ENCODE measurements at places on chromosomes 2 and 18. TPM values are rescaled to one million over a fixed set of nuclear protein-coding genes. Genes with fewer than 3 reads are reported as not detected.

Gene KIDINS220
- 69.6 TPM for total RNA-seq

DNA sequence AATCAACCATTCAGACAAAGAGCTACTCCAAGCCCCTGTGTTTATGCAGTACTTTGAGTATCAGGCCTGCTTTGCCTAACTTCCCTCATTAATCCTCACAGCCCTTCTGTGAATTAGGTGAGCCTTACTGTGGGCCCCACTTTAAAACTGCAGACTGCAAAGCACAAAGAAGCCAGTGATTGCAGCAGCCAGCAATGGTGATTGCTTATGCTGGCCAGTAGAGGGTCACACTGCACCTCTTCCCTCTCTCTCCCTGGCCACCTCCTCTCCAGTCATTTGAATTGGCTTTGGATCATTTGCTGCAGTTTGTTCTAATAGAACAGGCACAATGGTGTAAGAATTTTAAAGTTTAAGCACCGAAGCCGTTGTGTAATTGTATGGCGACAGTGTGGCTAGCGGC, 229.9 kb downstream of the AGPS start:
- H3K4me1 ChIP-seq: peaks cover 8% of the 10 kb centered on the region
- DNase-seq: no peak
- H3K4me3 ChIP-seq: no peak overlapping the region
- no peaks in the 10 kb centered on the region for H3K36me3 ChIP-seq

DNA sequence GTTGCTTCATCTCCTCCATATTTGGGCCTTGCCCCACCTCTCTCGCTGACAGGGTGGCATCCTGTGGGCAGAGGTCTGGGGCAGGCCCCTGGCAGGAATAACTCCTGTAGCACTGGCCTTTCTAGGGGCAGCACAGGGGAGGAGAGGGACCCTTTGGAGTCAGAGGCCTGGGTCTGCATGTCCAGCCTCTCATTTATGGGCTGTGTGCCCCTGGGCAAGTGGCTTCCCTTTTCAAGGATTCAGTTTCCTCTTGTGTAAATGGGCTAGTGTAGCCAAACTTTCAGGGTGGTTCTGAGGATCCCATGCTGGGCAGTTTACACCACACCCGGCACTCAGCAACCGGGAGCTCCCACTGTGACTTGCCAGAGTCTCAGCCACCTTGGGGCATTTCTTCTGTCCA, 23.4 kb downstream of the ADRA2B start:
- no peaks in the 10 kb centered on the region for H3K4me1 ChIP-seq
- H3K27me3 ChIP-seq: no peaks in the 10 kb centered on the region
- peak; percentile 41 for DNase-seq
- no peak overlapping the region for H3K27ac ChIP-seq
- H3K36me3 ChIP-seq: no peaks in the 10 kb centered on the region

DNA sequence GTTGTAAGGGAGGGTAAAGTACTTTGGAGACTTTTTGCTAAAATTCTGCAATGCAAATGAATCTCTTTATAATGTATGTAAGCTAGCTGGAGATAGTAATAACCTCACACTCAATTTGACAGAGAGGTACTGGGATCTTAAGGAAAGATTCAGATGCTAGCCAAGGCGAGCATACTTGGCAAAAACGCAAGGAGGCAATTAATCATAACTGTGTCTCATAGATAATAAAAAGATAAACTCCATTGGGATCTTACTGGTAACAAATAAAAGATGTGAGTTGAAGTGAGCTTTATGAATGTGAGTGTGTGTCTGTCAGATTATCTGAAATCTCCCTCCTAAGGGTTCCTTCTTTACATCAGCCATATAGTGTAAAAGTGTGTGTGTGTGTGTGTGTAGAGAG, 533.0 kb downstream of the TMX3 start:
- no peaks in the 10 kb centered on the region for H3K4me1 ChIP-seq
- H3K36me3 ChIP-seq: no peaks in the 10 kb centered on the region
- H3K27me3 ChIP-seq: no peaks in the 10 kb centered on the region

DNA sequence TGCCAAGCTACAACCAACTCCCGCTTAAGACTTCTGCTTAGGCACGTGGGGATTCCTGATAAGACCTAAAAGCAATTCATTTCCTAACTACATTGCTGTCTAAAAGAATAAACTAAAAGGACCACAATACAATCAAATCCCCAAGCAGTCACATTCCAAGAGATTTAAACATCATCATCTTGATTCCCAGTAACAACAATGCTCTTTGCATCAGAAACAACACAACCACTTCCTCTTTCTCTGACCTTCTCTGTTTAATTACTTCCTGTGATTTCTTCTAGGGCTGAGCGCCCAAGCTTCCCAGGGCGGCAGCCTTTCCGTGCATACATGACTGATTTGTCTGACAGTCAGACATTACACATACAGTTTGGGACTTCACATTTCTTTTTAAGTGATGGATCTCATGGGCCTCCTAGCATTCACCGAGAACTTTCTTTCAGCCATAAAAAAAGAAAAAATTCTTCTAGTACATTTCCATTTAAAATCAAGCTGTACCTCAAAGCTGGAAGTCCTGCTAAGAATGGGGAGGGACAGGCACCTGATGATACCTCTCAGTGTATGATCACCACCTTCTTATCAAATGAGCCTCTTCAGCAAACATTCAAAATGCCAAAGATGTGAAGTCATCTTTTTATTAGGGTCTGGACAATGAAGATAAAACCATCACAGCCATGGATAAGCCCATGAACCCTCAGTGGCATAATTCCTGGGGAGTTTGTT, 11.5 kb downstream of the SPRED2 start:
- no peaks in the 10 kb centered on the region for H3K36me3 ChIP-seq
- H3K4me1 ChIP-seq: peaks cover 26% of the 10 kb centered on the region
